Cortex of kidney (tissue), 1 donor: ENCODE measurements at places on chromosomes 3 and 15.

DNA sequence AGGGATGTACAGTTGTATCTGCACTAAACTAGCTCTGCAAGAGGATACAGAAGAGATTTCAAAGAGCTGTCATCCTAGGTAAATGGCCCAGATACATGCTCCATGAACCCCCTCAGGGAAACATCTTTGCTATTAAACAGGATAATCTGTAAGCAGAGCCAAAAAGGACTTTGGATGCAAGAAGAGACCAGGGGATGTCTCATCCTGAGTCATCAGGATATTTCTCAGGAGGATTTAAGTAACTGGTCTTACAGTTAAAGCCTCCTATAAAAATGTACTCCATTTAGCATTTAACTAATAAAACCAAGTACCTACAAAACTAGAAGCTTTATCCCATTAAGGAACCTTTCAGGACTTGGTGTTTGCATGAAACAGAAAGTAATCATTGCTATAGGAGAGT lies 48.2 kb upstream of the PHLDB2 start:
- DNase-seq, result no peak

DNA sequence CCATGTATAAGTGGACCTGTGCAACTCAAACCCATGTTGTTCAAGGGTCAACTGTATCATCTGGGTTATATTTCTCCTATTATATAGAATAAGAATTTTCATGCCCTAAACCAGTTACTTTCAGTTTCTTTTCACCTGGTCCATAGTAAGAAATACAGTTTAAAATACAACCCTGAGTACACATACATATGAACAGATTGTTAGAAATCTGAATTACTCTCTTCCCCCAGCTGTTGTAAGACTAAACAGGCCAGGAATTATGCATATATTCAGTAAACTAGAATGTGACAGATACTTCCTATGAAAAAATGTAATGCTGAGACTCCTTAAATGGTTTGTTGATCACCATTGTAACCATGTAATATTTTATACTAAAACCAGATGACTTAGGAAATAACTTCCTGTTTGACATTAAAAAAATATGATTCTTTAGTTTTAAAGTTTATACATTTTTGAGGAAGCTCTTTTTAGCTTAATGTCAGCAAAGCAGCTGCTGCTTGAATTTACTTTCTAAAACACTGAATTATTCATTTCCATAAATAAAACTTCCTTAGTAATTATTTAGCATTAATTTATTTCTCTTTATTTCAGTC lies 52.5 kb upstream of the ZCWPW2 start:
- DNase-seq, result no peak

DNA sequence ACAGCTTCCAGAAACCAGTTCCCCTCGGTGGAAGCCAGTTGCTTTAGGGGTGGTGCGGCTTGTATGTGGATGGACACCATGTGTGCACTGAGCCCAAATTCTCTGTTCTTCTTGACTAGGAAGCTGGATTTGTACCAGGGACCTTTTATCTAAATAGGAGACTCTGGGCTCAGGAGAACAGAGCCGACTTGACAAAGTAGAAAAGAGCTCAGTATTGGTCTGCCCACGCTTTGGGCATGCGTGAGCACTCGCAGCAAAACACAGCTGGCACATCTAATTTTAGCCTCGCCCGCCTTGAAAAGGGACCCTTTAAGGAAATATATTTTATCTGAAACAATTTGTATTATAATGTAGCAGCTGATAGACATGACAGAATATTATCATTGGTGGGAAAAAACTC lies 1.1 kb upstream of the RBMS3 start:
- no peak for DNase-seq

GRCh38 chr3:154728285-154728684 lies 298.3 kb upstream of the GPR149 start:
- no peak for DNase-seq

- DNase-seq, result no peak
These were observed 1.0 kb upstream of the IFRD2 start for GRCh38 chr3:50293079-50293801.

GRCh38 chr3:170634663-170635384 lies 48.9 kb upstream of the SLC7A14 start:
- no peak for DNase-seq

GRCh38 chr15:31511707-31512310 lies 185.2 kb downstream of the KLF13 start:
- no peak for DNase-seq

DNA sequence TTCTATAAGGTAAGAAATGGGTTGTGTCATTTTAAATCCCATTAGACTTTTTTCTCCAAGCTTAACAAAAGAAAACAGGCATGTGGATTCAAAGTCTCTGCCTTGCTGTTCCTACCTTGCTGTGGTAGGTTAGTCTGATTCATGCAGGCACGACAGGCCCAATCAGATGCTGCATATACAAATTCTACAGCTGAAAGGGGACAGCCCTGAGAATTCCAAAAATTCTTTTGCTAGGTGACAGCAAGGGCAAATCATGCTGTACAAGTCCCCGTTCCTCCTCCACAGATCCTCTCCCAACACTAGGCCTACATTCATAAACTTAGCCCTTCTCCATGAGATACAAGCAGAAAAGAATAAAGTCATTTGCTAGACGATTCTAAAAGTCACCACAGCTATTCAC lies 161.2 kb upstream of the THBS1 start:
- DNase-seq, result no peak

DNA sequence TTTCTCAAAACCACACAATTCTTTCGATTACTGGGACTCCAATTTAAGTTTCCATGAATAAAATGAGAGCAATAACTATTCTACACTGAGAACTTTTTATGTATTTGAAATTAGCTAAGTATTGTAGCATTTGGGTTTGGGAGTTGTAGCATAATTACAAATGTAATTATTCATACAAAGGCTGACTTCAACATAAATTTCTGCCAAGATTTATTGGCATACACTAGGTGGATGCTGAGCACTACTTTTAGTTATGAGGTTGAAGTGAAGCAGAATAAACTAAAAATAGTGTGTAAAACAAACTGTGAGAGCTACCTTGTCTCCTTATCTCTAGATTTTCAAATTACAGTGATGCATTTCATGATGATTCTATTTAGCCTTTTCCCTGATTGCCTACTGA lies 516.1 kb downstream of the ZNF385D start:
- no peak for DNase-seq

DNA sequence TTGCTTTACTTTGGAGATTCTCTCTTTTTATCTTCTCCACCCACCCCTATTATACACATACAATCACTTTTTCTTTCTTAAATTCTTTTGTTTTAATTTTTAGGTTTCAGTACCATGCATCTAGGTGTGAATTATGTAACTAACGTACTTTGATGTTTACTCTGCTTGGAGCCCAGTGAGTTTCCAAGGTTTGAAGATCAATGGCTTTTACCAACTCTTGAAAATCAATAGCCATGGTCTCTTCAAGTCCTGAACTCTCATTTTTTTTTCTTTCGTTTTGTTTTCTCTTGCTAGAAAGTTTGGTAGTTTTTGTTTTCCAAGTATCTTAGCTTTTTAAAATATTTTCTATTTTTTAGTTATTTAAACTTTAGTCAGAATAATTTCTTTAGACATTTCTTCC lies 417.2 kb downstream of the ZBBX start:
- DNase-seq, result no peak

DNA sequence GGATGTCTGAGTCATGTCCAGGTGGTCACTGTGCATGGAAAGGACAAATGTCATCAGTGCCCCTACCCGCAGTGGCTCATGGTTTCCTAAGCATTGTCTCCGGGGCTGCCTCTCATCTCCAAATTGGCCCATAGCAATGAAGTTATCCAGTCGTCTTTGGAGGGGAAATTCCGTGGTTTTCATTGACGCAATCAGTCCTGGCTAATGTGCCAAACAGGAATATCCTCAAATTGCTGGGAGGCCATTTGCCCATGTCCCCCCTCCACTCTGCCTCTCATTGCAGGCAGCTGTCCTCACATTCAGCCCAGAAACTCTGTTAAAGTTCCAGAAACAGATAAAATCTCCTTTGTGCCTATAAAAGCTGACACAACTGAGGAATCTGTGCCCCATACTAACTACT lies 81.6 kb downstream of the MCTP2 start:
- DNase-seq, result no peak

DNA sequence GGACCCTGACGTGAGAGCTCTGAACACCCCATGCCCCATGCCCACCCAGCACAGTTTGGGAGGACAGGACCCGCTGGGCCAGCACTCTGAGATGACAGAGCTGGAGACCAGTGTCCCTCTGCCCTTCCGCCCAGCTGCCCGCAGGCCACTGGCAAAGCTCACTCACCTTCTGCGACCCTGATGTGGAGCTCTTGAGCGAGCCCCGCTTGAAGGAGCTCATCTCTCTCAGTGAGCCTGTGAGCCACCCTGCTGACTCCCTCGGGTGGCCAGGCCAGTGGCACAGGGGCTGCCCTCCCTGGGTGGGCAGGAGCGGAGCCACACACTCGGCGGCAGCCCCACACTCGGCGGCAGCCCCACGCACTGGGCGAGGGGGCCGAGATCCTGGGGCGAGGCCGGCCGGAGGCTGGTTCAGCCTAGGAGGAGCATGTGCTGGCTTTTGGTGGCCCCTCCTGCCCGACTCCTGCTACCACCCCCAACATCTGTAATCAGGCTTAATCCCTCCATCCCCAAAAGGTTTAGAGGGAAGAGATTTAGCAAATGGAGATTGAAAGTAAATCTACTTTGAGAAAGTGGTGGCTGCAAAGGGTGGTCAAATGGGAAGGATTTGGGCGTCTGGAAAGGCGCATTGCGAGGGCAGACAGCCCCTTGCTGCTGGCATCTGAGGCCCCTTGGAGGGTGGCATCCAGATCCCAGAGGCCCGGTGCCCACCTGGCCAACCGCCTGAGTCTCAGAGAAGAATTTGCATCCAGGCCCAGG lies 59.4 kb upstream of the TRPM1 start:
- DNase-seq, result no peak

- DNase-seq, result no peak
These were observed 29.7 kb upstream of the NDUFB4 start for GRCh38 chr3:120566243-120566975.

GRCh38 chr15:90565866-90566265 lies 36.1 kb downstream of the CRTC3 start:
- DNase-seq, result no peak

- no peak for DNase-seq
These were observed 41.3 kb downstream of the APBA2 start for GRCh38 chr15:28927043-28927442.

- no peak for DNase-seq
These were observed 44.3 kb downstream of the MYO5C start for GRCh38 chr15:52251144-52251860.

DNA sequence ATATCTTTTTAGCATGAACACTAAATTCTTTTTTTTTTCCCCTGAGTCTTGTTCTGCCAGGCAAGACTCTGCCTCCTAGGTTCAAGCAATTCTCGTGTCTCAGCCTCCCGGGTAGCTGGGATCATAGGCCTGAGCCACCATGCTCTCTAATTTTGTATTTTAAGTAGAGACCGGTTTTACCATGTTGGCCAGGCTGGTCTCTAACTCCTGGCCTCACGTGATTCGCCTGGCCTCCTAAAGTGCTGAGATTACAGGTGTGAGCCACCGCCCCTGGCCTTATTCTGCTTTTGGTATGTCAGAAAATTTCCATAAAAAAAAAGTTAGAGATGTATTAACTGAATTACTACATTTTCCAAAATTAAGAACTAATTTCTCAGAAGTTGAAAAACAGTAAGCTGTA lies 14.3 kb downstream of the RAB11A start:
- no peak for DNase-seq

DNA sequence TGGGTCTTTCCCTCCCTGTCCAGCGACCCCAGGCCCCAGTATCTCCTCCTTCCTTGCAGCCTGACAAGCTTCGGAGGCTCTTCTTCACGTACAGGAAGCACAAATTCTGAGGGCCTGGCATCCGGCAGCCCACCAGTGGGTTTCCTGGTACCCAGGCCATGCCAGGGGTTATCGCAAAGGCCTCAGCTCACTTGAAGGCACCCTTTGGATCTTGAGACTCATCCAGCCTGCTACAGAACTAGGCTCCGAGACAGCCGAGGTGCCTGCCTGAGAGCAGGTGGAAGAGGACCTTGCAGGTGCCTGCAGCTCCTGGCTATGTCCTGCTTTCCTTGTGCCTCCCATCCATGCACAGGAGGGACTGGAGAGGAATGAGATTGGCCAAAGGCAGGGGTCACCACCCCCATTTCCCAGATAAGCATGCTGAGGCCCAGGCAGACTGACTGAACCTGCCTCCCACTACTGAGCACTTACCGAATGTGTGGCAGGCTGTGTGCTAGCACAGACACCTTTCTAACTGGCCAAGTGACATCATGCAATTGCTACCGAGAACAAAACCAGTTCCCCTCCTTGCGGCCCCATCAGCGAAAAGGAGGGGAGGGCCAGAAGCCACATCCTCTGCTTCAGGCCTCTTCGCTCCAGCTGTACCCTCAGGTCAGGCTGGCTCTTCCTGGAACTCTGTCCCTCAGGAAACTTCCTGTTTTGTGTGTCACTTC lies 11.2 kb downstream of the SH2D7 start:
- DNase-seq, result no peak

DNA sequence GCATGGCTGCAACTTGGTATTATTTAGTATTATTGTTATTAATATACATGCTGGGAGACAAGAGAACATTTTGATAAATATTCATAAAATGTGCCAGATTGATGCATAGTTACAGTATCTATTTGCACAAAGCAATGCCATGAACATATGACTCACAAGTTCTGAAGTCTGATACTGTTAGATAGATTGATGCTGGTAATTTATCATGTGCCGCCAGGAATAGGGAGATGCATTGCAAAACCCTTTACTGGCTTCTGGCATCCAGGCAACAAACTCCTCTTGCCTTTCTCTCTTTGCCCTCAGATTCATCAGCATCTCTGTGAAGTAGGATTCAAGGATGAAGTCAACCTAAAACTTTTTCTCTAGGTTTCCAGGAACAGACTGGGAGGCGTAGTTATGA lies 41.0 kb upstream of the SLC25A26 start:
- no peak for DNase-seq

DNA sequence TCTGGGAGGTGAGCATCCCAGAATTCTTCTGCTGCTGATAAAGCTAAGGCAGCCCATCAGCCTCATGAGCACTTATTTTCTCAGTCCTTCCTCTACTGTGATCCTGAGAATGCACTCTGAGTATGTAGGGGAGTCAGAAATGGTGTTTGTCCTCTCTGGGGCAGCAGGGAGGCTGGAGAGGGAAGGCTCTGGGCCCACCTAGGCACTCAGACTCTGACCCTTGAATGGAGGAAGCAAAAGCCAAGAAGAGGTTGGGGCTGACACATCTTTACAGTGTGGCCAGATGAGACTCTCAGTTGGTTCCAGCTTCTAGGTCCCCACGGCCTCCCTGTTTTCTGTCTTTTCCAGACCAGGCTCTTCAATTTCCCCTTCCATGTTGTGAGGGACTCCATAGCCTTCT lies 36.1 kb upstream of the BLM start:
- no peak for DNase-seq

- DNase-seq, result no peak
These were observed 707.0 kb upstream of the GOLIM4 start for GRCh38 chr3:168802766-168803165.

DNA sequence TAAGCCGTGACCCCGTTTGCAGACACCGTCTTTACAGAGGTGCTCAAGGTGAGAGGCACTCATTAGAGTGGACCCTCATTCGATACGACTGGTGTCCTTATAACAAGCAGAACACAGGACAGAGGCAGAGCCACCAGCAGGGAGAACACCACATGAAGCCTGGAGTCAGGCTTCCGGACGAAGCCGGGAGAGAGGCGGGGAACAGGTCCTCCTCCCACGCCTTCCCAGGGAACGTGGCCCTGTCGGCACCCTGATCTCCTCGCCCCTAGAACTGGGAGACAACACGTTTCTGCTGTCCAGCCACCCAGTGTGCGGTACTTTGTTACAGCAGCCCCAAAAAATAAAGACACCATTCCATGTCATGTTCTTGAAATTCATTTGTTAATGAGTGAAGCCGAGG lies 33.6 kb downstream of the ZDHHC19 start:
- DNase-seq, result no peak
